ENCODE measurements at places on chromosomes 12 and 14. TPM values are rescaled to one million over a fixed set of nuclear protein-coding genes. Genes with fewer than 3 reads are reported as not detected.

DNA sequence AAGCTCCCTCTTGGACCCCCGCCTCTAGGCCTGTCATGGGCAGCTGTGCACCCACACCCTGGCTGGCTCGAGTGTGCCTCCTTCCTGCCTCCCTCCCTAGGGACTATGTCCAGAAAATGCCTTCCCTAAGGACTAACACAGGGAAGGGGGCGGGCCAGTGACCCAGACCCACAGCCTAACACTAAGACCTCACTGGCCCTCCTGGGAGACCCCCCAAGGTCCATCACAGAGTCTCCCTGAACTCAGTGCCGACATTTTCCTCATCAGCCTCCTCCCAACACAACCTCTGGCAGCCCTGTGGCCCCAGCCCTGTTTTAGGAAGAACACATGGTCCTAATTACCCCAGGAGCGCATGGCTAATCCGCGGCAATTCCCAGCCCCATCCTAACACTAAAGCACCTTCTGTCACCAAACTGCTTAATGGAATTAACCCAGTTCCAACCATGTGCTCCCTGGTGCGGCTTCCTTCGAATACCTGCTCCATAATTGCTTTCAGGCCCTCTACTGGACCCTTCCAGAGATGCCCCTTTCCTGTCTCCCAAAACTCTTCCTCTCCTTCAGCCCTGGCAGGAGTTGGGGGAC, 5.6 kb downstream of the MSI1 start:
- DNase-seq: no peak

DNA sequence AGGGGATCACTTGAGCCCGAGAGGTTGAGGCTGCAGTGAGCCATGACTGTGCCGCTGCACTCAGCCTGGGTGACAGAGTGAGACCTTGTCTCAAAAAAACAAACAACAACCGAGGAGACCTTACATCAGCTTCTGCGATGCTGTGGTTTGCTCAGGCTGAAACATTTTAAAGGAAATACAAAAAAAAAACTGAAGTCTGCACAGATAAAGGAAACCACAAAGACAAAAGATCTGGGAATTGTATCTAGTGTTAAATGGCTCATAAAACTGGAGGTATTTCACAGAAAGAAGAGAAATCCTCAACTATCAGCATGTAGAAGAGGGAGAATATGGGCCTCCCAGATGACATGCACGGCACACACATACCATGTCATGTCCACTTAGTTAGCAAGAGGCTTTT, 60.3 kb upstream of the VPS33A start:
- DNase-seq: no peak

EMC9 gene
- total RNA-seq: 22.3 TPM

- DNase-seq: peak; percentile 42
These were observed 129.0 kb upstream of the MED13L start for GRCh38 chr12:116406529-116406928.

L2HGDH gene
- 6.1 TPM for total RNA-seq

- no peak for DNase-seq
These were observed 19.4 kb upstream of the KLRG1 start for GRCh38 chr12:8969861-8970411.

GRCh38 chr12:40336573-40337199, 111.9 kb downstream of the LRRK2 start:
- no peak for DNase-seq

DNA sequence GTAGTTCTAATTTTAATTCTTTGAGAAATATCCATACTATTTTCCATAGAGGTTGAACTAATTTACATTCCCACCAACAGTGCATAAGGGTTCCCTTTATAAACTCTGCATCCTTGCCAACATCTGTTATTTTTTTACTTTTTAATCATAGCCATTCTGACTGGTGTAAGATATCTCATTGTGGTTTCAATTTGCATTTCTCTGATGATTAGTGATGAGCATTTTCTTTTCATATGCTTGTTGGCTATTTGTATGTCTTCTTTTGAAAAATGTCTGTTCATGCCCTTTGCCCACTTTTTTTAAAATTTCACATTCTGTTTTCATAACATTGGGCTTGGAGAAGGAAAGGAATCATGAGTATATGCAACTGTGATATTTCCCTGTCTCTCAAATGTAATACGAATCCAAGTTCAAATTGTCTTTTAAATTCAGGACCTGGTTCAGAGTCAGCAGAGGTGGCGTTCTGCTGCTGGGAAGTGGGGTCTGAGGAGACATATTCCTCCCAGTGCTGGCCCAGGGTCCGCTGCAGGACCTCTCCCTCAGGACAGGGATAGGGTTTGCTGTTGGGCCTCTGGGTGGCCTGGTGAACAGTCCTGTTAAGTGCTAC, 81.2 kb upstream of the ETV6 start:
- no peak for DNase-seq

- no peak for DNase-seq
These were observed 32.6 kb upstream of the PLEKHG3 start for GRCh38 chr14:64671591-64671990.

DNA sequence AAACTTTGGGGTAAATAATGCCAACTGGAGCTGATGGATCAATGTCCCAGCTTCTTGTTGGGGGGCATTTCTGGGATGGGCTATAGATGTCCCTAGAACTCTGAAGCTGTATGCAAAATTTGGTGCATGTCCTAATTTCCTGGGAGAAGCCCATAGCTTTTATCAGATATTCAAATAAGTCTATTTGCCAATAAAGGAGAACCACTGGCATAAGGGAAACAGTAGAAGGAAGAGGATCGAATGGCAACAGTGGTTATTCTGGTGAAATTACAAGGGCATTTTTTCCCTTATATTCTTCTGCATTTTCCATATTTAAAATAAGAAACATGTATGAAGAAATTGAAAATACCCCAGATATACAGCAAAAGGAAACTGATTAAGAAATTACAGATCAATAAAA, 34.2 kb downstream of the PSMA6 start:
- DNase-seq: no peak

PLEKHG7 gene
- not detected for total RNA-seq

- DNase-seq: no peak
These were observed 21.2 kb downstream of the ITGA7 start for GRCh38 chr12:55686366-55687010.

DNA sequence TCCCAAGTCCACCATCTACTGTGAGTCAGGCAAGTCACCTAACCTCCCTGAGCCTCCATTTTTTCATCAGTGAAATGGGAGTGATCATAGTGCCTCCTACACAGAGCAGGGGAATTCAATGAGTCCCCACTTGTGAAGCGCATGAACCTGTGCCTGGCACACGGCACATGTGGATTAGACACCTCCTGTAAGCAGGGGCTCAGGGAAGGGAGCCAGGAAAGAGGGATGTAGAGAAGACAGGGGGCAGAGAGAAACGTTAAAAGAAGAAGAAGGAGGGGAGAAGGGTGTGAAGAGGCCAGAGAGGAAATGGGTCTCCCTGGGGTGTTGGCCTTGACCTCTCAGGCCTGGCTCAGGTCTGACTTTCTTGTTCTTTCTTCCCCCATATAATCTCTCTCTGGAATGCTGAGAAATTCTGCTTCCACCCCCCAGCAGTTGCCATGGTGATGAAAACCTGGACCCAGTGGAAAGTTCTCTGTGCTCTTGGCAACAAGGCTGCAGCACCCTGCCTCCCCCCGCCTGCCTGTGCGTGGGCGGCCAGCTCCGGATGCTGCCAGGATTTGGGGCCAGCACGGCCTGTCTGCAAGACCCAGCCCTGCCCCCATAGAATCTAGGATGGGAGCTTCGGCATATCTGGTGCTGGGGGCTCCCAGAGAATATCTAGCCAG, 94.5 kb downstream of the CALM1 start:
- DNase-seq: no peak

DNA sequence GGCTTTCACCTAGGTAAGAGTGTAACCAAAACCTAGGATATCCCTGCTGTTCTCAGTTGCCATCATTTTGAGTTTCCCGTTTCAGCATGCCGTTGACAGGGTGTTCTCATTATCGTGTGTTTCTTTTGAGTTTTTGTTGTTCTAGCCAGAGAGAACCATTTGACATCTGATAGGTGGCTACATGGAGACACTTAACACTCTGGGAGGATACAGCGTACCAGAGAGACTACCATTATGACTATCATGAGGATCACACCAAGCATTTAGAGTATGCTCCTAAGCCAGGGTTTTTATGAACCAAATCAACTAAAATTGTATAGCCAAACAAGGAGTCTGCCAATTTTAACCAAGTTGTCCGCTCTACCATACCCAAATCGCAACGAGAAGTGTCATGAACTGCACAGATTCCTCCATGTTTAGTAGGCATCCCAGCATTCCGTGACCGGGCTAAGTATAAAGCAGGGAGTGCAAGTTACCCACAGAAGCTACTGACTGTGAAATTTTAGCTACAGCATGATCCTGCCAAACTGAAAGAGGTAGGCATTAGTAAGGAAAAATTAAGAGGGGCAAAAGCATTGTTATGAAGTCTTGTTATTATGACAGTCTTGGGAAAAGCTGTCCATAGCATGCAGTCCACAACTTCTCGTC, 48.8 kb downstream of the MARK3 start:
- DNase-seq: no peak

SLC5A8 gene
- total RNA-seq: not detected

- no peak for DNase-seq
These were observed 31.0 kb downstream of the RNF34 start for GRCh38 chr12:121430833-121431415.
